Liver (tissue), 10 donors: ENCODE measurements at places on chromosomes 1 and 21.
A peak's percentile ranks its signal among the peaks of the same experiment; 100 is the strongest.

GRCh38 chr1:27517907-27518718, 28.1 kb upstream of the WASF2 start:
- no peak for DNase-seq

DNA sequence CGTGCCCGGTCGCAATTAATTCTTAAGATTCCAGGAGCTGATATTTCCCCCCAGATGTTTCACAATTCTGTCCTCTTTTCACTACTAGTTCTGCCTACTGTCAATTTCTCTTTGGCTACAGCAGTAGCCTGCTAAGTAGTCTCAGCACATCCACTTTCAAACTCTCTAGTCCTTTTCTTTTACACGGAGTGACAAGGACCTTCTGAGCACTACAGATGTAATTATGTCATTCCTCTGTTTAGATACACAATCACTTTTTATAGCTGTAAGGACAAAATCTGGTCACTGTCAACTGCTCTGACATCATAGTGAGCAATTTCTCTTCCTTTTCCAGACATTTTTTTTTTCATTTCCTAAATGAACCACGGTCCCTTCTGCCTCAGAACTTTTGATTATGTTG, 421.7 kb upstream of the CHRM3 start:
- no peak for DNase-seq

DNA sequence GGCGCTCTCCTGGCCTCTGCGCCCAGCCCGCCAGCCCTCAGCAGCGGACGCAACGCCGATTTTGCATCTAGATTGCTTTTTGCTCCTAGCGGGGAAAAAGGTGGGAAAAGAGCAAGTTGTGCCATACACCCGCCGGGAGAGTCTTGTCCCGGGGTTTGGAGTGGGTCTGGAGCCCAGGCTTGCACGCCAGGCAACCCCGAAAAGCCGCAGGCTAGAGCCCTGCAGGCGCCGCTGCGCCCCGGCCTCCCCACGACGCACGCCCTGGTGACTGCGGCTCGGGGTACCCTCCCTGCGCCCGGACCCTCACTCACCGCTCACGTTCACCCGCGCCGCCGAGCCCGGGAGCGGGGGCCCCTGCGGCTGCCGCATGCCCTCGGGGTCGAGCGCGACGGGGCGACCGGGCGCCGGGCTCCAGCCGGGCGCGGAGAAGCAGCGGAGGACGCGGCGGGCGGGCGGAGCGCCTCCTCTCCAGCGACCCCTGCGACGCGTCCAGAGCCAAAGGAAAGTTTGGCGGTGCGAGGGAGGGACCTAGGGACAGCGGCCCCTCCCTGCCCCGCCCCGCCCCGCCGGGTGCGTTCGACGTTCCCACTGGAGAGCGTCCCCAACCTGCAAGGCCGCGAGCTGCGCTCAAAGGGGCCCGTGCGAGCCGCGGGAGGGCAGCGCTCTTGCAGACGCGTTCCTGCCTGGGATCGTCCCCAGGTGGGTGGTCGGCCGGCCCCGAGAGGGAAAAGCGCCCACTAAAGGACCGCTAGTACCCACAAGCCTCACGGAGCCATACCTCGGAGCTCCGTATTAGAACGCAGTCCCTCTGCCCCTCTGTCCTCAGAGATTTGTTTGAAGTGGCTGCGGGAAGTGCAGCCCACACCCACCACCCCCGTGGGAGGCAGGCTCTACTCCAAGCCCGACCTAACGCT, at the start of gene LPAR3:
Gene LPAR3, minus strand, starts transcription at position 502 of the 914 bp plus-strand sequence. CDS start 27,086 bp downstream, outside the sequence.
- peak; percentile 51 for DNase-seq

- DNase-seq: no peak
Observed at GRCh38 chr1:58848818-58849411, 65.1 kb upstream of the JUN start.

DNA sequence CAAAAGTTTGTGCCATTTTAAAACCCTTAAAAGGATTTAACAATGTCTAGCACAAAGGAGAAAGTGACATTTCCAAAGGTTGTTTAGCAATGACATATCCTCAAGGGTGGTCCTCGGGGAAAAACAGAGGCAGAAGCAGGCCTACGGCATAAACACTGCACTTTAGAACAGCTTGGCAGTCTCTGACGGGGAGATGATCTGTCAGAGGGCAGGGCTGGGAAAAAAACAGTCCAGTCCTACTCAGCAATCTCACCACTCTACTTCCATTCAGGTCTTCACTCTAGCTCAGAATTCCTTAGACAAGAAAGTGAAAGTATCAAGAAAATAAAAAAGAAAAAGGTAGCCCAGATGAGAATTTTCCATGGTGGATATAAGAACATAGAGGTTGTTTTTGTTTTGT, 4.1 kb downstream of the CRYZ start:
- no peak for DNase-seq

DNA sequence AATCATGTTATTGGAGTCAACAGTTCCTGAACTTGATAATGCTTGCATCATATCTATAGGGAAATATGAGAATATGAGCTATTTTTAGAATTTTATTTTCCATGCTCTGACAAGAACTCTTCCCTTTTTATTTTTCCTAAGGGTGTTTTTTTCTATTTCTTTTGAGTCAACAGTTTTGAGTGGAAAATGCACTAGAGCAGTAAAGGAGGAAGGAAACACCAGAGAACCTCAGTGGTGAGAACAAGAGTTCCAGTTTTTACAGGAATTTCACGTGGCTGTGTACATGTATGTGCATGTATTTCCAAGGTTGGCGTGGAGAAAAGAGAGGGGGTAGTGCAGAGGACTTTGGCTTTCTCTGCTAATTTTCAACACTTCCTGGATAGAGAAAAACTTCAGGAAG, 63.6 kb upstream of the TNFSF18 start:
- no peak for DNase-seq

DNA sequence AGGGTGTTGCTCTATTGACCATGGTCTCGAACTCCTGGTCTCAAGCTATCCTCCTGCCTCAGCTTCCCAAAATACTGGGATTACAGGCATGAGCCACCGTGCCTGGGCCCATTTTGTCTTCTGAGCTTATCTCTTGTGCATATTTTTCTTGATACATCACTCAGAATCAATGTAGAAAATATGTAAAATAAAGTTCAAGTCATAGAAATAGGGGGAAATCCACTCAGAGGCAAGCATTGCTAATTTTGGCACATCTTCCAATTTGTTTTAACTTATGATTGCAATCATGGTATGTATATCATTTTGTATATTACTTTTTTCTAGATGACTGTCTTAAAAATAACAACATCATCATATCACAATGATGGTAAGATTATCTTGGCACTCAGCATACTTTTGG, 21.6 kb downstream of the RIT1 start:
- DNase-seq: no peak

DNA sequence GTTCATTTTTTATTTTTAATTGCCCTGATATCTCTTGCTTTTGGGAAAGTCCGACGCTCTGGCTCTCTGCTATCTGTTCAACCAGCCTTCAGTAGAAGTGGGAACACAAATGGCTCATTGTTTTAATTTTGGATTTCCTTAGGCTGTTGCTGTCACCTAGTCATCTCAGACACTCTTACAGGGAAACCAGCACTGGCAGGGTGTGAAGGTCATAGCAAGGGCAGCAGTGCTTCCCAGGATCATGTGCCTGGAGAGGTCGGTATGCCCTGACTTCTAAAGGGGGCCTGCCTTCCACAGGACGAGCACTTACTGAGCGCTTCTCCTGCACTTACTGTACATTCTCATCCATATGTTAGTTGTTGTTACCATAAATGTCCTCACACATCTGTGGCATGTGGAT, 224.2 kb downstream of the DISC1 start:
- no peak for DNase-seq

GRCh38 chr1:110634455-110635311, 28.5 kb upstream of the KCNA2 start:
- DNase-seq: no peak

GRCh38 chr1:25546193-25546592, 2.8 kb downstream of the LDLRAP1 start:
- DNase-seq: no peak

DNA sequence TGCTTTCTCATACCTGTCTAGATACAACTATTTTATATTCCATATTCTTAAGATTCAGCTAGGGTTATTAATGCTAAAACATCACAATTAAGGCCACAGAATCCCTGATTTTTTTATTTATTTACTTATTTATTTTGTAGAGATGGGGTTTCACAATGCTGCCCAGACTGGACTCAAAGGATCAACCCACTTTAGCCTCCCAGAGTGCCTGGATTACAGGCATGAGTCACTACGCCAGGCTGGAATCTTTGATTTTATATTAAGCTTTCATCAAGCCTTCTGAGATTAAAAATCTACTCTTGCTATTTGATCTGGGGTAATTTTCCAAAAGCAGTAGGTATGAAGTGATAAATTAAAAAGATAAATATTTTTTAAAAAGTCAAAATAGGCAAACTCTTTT, 38.9 kb downstream of the MCOLN2 start:
- no peak for DNase-seq

DNA sequence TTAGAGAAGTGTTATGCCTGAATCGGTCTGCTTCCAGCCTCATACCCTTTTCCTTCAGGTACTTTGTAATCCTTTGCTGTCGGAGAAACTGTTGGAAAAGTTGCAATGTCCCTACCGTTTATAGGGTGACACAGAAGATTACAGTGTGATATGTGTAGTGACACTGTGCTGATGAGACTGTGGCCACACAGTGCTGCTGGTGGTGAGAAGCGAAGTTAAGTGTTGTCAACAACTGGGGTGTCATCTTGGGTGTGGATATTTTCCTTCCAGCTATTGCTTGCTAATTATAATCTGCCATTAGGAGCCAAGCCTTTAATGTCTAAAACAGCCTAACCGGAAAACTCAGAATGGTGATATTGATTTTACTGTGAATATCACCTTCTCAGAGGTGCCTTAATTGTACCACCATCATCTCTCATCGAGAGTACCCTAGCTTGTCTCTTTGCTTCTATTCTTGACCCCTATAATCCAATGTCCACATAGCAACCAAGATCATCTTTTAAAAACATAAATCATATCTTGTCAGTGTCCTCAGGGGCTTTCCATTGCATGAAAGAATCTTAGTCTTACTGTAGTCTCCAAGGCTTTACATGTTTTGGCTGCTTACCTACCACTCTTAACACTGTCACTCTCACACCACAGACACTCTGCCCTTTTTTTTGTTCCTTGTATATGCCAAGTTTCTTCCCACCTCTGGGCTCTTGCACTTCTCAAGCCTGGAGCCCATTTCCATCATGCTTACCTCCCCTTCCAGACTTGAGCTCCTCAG, 89.4 kb upstream of the PGD start:
- DNase-seq: no peak

- DNase-seq: no peak
Observed at GRCh38 chr21:17476006-17476405, 36.8 kb upstream of the CXADR start.

DNA sequence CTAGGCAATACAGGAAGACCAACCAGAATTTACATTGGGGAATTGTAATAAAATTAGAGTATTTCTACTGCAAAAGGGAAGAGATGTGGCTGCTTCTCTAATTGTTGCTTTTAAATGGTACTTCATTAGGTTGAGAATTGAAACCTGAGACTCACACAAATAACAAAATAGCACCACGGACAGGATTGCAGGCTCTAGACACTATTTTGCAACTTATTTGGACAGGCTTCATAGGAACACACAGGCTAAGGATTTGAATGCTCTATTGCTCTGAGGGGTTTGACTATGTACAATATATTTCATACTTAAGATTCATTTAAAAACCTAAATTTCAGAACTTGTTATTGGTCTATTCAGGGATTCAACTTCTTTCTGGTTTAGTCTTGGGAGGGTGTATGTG, 79.6 kb downstream of the ATP1B1 start:
- DNase-seq: no peak

- no peak for DNase-seq
Observed at GRCh38 chr21:31597683-31598082, 61.8 kb upstream of the SOD1 start.

DNA sequence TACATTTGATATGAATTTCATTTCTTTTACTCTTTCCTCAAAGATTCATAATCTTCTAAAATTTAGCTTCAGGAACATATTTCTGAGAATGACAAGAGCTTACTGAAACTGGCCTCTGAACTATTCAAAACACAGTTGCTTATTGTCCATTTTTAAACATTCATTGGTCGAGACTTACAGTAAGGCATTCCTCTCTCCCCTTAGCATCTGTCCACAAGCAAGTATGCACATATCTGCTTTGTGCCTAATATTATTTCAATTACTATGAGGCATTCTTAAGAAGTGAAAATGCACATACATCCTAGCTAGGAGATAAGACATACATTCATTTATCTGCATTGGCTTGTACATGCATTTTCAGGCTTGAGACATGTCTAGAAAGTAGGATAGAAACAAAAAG, 488.7 kb downstream of the PTBP2 start:
- no peak for DNase-seq

DNA sequence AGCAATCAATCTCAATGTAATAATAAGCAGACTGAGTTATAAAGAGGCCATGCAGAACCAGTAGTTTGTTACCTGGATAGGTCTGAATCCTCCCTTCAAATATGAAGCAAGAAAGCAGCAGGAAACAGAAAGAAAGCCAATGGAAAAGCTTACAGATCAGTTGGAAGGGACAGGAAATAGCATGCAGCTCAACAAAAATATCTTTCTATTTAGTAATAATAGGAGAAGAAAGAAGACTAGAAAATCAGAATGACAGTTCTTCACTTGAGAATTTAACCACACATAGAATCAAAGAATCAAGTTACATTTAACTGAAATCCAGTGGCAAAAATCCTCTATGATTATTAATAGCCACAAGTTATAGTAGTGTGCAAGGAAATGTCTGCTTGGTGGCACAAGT, 194.4 kb downstream of the EIF4G3 start:
- no peak for DNase-seq

DNA sequence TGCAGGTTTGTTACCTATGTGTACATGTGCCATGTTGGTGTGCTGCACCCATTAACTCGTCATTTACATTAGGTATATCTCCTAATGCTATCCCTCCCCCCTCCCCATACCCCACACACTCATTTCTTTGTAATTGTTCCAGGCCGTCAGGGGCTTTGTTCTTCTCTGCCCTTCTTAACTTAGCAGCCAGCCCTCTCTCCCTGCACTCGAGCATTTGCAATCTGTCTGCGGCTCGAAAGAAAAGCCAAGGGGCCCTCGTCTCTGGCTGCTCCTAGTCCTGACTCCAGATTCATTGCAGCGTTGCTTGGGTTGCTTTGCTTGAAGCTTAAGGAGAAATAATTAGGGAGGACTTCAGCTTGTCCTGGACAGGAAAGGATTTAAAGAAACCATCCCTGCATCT, 85.7 kb downstream of the ATP1A1 start:
- DNase-seq: no peak

GRCh38 chr21:45559216-45560105, 17.2 kb upstream of the SLC19A1 start:
- DNase-seq: no peak

DNA sequence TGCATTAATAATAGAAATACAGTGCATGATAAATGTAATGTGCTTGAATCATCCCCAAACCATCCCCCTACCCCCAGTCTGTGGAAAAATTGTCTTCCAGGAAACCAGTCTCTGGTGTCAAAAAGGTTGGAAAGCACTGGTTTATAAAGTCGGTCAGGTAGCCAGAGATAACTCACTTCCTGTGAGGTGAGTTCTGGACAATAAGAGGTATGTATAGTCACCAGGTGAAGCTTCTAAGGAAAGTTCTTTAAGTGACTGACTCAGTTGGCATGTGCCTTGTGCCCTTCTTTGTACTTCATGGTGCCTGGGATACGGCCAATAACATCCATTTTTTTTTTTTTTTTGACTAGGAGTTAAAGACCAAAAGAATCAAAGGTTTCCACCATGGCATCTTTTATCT, 103.7 kb downstream of the GPATCH2 start:
- no peak for DNase-seq
